CD4-positive, alpha-beta T cell treated with Interleukin-12 subunit alpha and Interleukin-12 subunit beta, for 1 hour (primary cell): ENCODE measurements at places on chromosomes 1 and 21.
A peak's percentile ranks its signal among the peaks of the same experiment; 100 is the strongest.

GRCh38 chr1:200373811-200374231 lies 36.0 kb downstream of the ZNF281 start:
- DNase-seq: no peak

- DNase-seq: no peak
Observed at GRCh38 chr1:25647863-25648262, 31.3 kb downstream of the MAN1C1 start.

- DNase-seq: no peak
Observed at GRCh38 chr1:15329104-15329820, 80.4 kb upstream of the EFHD2 start.

GRCh38 chr1:93167006-93167405 lies 13.2 kb downstream of the TMED5 start:
- DNase-seq: no peak

- no peak for DNase-seq
Observed at GRCh38 chr1:213723187-213723586, 264.6 kb upstream of the PROX1 start.

DNA sequence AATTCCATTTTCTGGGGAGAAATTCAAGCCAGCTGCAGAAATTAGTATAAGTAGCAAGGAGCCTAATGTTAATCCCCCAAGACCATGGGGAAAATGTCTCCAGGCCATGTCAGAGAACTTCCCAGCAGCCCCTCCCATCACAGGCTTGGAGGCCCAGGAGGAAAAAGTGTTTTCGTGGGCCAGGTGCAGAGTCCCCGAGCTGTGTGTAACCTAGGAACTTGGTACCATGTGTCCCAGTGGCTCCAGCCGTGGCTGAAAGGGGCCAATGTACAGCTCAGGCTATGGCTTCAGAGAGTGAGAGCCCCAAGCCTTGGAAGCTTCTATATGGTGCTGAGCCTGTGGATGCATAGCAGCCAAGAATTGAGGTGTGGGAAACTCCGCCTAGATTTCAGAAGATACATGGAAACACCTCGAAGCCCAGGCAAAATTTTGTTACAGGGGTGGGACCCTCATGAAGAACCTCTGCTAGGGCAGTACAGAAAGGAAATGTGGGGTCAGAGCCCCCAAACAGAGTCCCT lies 286.3 kb downstream of the MATN1 start:
- DNase-seq: no peak

GRCh38 chr21:28523367-28523766 lies 469.3 kb downstream of the LTN1 start:
- no peak for DNase-seq

DNA sequence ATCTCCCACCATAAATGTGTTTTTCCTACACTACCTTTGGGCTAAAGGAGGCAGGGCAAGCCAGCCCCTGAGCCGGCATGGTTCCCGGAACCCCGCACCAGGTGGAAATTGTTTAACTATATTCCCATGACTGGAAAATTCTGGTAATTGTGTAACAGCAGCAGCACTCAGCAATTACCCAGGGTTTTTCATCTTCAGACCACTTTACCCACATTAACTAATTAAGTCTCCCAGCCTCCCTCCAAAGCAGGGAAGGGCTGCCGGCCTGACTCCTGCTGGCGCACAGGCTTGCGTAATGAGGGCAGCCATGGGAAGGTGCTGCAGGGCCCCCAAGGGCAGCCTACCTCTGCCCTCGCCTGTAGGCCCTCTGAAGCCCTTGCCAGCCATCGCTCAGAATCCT lies 140.7 kb upstream of the VAMP3 start:
- DNase-seq: no peak

DNA sequence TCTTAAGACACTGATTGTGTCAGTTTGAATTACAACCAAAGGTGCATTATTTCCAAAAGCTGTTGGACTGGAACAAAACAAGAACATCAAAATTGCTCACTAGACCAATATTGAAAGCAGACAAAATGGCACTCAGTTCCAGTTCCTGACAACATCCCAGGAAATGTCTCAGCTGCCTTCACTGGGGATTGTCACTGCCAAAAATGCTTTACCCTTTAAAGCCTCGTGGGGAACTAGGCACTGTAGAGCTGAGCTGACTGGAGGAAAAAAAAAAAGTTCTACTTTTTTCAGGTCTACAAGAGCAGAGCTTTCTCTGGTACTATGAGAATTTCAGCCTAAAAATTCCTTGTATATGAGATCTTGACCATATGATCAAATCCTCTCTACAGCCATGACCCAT lies 21.9 kb downstream of the GPR52 start:
- DNase-seq: no peak

GRCh38 chr1:152461544-152461943 lies 47.5 kb upstream of the CRNN start:
- DNase-seq: peak; percentile 80

- DNase-seq: peak; percentile 14
Observed at GRCh38 chr1:167720965-167721616, 691 bp upstream of the MPZL1 start.

DNA sequence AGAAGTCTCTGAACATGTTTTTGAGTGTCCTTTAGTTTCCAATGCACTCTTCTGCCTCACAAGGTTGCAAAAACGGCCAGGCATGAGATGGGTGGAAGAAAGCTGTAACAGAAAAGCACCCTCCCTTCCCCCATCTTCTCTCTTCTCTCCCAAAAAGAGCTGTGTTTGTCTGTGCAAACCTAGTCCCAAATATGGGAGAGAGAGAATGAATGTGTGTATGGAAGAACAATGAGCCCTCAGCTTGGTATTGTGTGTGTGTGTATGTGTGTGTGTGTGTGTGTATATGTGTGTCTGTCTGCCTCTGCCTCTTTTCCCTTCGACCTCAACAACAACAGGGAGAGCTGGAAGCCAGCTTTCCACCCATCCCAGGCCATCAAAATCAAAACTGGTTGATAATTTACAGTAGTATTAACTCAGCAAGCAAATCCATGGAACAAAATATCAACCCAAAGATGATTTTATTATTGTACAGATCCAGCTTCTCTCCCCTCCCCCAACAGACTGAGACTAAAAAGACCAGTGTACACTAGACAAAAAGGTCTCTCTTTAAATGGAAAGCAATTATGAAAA lies 1.8 kb downstream of the RERE start:
- no peak for DNase-seq

DNA sequence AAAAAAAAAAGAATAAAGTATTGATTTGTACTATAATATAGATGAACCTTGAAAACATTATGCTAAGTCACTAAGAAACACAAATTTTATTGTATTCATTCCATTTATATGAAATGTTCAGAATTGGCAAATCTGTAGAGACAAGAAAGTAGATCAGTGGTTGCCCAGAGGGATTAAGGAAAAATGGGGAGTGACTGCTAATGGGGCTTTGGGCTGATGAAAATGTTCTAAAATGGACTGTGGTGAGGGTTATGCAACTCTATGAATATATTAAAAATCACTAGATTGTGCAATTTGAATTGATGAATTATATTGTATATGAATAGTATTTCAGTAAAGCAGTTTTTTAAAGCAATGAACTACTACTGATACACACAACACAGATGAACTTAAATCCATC lies 10.0 kb downstream of the GDAP2 start:
- DNase-seq: no peak

- no peak for DNase-seq
Observed at GRCh38 chr1:226657895-226658545, 81.1 kb downstream of the ITPKB start.

DNA sequence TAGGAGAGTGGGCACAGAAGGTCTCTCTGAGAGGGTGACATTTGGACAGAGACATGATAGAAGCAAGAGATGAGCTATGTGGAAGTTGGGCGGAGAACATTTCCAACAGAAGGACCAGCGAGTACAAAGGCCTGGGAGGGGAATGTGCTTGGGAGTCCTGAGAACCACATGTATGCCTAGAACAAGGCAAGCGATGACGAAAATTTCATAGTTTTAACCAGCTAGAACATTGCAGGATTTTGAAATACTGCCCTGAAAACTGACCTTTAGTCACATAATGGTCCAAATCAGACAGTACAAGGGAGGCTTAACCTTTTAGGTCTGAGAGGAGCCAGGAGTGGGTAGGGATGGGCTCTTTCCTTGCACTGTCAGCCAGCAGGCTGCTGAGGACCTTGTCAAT lies 68.0 kb downstream of the MRPS6 start:
- no peak for DNase-seq

- DNase-seq: no peak
Observed at GRCh38 chr1:17967623-17968255, 139.9 kb upstream of the IGSF21 start.

GRCh38 chr1:116379674-116380498 lies 6.8 kb downstream of the ATP1A1 start:
- DNase-seq: no peak

DNA sequence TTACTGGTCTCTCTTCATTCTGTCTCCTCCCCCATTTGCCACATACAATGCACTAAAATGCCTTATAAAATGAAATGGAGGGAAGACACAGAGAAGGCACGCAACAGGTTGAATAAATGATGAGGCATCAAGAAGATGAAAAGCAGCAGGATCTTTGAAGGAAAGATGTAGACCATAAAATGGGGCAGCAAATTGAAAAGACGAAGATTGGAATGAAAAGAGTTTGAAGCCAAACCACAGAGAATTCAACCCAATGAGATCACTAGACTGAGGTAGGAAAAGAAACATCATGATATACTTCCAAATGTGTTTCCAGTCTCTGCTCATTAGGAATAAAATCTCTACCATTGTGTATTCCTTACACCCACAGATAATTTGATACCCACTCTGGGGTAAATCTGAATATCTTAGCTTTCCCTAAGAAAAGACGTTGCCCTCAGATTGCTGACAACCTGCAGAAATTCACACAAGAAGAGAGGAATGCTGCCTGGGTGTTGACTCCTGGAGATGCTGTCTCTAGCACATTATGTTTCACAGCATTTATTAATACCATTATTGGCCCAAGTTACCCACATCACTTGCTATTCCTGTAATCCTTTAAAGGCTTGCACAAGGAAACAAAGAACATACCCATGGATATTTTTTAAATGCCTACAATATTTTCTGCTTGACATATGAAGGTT lies 230.9 kb downstream of the LTN1 start:
- no peak for DNase-seq

- no peak for DNase-seq
Observed at GRCh38 chr1:70542856-70543255, 131.8 kb downstream of the CTH start.

DNA sequence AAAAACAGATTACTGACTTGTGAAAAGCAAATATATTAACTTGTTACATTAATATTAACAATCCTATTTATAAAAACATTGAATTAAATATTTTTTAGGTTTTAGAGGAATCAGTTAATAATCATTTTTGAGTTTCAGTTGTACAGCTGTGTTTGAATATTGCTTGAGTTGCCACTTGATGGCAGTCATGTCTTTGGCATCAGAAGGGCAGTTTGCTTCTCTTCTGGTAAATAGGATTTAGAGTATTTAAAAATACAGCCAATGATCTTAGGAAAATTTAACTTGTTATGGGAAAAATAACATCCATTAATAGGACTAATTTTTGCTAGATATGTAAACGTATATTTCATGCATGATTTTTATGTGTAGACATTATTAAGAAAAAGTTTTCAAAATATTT lies 234.1 kb downstream of the NCAM2 start:
- no peak for DNase-seq

- DNase-seq: no peak
Observed at GRCh38 chr1:78348496-78349284, 142.1 kb upstream of the PTGFR start.

GRCh38 chr1:19088717-19089442 lies 121.2 kb downstream of the UBR4 start:
- DNase-seq: no peak

- DNase-seq: peak; percentile 69
Observed at GRCh38 chr1:108644984-108645383, 15.9 kb downstream of the HENMT1 start.

DNA sequence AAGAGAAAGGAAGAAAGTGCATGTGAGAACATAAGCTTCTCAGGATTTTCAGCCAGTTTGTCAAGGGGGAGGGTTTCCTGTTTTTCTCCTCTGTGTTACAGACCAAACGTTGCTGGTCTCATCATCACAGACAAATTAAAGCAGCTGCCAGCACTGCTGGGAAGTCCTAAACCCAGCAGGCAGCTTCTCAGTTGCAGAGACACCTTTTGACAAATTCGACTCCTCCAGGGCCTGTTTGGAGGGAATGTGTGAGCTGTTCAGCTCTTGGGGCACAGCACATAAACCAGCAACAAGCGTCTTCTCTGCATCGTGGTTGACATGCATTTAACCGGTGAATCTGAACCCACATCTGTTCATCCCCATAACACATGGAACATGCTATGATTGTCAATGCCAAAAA lies 454.6 kb upstream of the RUNX1 start:
- DNase-seq: peak; percentile 12

DNA sequence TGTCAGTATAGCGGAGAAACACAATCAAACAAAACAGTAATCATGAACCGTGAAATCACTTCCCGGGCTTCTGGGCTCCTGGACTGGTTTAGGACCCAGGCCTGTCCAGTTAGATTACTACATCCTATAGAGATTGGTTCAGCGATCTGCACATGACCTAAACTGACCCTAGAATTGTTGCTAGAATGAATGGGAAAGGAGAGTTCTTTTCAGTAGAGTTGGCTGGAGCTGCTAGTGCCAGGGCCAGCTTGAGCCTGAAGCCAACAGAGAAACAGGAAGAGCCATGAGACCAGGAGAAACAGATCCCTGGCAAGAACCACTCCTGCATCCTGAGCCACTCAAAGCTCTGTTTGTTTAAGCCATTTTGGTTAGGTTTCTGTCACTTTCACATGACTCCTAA lies 474.3 kb upstream of the C1orf87 start:
- DNase-seq: no peak

DNA sequence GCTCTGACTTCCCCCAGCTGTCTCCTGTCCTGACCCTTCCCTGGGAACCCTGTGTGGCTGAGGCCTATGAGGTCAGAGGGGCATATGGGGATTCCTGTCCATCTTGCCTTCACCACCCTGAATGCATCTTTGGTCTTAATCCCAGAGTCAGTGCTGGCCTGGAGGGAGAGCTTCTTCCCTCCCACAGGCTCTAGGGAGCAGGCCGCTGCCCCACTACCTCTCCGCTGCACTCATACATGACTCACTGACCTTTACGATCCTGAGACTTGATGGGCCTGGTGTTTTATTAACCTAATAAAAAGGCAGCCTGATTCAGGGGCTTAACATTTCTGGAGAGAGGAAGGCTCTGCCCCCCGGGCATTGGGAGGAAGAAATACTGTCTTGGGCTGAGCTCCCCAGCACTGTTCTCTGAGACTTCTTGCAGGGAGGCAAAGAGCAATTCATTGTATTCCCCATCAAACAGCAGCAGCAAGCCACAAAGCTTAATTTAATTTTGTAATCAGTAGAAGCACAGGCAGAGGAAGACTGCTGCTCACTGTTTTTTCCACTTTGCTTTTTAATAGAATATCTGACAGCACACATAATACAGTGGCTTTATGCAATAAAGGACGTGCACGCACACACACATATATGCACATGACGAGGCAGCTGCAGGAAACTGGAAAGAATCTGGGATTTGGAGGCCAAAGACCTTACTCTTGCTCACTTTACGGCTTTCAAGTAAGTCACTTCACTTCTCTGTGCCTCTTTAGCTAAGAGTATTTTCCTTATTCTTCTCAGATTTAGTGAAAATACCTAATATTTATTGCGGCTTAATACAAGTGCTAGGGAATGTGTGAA lies 89.2 kb upstream of the GRIK3 start:
- no peak for DNase-seq
